ENCODE measurements at places on chromosomes 11 and 22. TPM values are rescaled to one million over a fixed set of nuclear protein-coding genes. Genes with fewer than 3 reads are reported as not detected.

GRCh38 chr11:14235701-14236100 is 123.3 kb downstream of the RRAS2 start:
- no peak for DNase-seq

GRCh38 chr22:42957958-42958357 is 57.0 kb downstream of the PACSIN2 start:
- no peak for DNase-seq

GRCh38 chr11:43943931-43944751 is 1.7 kb downstream of the C11orf96 start:
- peak; percentile 40 for DNase-seq

DNA sequence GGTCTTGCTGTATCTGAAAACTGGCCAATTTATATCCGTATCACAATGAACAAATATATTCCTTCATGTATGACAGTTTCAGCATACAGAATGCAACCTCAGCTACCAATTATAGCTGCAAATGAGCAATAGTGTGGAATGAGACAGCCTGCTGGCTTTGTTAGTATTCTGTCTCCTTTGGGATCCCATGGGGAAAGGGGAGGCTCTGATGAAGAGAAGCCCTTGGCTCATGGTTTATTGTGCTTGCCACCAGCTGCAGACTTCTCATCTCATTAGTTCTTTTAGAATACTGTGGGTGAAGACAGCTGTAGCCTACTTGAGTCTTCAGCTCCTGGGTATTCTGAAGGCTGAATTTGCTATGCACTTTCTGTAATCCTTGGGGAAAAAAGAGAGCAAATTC is 42.4 kb downstream of the PITPNB start:
- no peak for DNase-seq

DNA sequence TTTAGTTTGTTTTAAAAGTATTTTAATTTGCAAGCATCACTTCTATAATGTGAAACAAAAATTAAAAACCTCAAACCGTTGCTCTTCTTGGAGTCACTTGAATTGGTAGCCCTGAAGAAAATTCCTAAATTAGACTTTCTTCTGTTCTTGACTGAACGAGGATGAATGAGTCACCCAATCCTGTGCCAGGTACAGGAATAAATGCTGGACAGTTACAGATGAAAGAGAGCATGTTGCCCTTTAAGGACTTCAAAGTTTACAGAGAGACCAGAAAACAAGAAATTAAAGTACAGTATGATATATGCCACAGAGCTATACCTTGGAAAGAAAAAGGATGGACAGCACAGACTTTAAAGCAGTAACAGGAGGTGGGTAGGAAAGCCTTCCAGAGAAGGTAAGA is 41.3 kb upstream of the CXCR5 start:
- no peak for DNase-seq

GRCh38 chr22:35451592-35451991 is 51.7 kb downstream of the MCM5 start:
- DNase-seq: no peak

The MIOX gene
- total RNA-seq: 0.29 TPM

The TPH1 gene
- 0.18 TPM for total RNA-seq

The ART5 gene
- total RNA-seq: not detected
